ENCODE measurements at places on chromosomes 1 and 21. TPM values are rescaled to one million over a fixed set of nuclear protein-coding genes. Genes with fewer than 3 reads are reported as not detected.
A peak's percentile ranks its signal among the peaks of the same experiment; 100 is the strongest.

GRCh38 chr1:23217421-23218115, at the start of gene HTR1D:
TSS of gene HTR1D (minus strand) at chr1:23217502. CDS start at chr1:23194219, 23,283 bp downstream.
- H3K27me3 ChIP-seq = peaks cover 78% of the 10 kb centered on the region
- peaks cover 14% of the 10 kb centered on the region for H3K4me1 ChIP-seq
- peak within 1 kb of the TSS; percentile 33 for H3K4me3 ChIP-seq
- no peak for DNase-seq
- H3K27ac ChIP-seq = no peak within 1 kb of the TSS

GRCh38 chr1:211327346-211327921, 801 bp downstream of the TRAF5 start:
- H3K4me3 ChIP-seq = peak overlapping the region; percentile 90
- no peaks in the 10 kb centered on the region for H3K36me3 ChIP-seq
- DNase-seq = no peak
- no peak overlapping the region for H3K27ac ChIP-seq

DNA sequence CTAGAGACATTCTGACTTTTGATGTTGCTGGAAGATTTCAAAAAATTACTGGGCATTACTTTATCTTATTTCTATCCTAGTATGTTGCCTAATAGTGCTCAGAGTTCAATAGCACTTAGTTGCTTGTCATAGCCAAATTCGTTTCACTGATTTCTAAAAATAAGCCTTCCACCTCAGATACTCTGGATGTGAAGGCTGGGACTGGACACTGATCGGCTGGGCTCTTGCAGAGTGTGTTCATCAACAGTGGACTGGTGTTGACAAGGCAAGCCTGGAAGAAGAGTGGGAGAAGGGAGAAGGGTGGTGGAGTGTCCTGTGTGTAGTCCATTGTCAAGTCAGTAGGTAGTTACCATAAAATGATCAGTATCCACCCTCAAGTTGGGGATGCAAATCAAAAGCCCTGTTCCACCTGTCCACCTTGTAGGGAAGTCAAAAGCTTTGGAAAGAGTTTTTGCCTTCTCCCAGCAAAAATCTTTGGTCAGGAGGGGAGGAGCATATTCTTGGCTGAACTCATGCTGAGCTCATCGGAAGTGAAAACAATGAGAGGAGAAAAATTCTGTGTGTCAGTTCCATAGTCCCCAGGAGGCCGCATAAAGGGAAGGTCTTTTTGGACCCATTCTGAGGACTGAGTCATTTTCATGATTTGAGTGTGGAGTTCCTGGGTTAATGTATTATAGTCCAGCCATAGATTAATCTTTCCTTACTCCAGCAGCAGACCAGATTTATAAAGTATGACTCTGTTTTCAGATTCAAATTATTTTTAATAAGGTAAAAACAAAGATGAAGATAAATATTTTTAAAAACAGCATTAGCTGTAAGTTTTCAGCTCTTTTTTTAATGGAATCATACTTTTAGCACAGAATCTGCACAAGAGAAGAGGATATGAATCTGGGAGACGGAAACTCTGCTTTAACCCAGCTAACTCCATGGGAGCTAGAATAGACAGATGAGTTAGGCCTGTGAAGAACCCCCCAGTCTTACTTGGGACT, 99.5 kb upstream of the BMP8A start:
- H3K4me3 ChIP-seq = no peak overlapping the region
- peaks cover 40% of the 10 kb centered on the region for H3K4me1 ChIP-seq
- DNase-seq = no peak
- H3K27ac ChIP-seq = peak overlapping the region; percentile 79
- peaks cover 5% of the 10 kb centered on the region for H3K36me3 ChIP-seq

DNA sequence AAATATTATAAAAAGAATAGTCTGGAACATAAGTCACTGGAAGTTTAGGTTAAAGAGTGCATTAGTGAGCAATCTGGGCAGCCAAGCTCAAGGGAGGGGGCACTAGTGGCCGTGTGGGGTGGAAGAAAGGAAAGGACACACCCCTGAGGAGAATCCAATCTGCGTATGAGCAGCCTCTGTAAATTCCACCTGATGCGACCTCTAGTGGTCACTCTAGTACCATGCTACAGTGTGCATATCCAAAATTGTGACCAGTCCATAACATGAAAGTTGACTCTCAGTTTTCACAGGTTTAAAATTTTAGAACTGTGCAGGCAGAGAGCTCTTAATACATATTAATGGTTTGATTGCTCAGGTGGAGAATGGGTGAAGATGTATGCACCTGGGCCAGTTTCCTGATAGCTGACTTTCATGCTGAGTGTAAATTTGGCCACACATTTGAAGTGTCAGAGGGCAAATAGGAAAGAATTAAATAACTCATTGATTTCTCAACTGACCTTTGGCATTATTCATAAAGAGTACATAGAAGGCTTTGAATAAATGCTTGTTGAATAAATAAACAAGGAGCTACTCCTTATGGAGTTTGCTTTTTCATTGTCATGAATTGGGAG, 105.9 kb upstream of the C21orf91 start:
- H3K4me1 ChIP-seq = peaks cover 3% of the 10 kb centered on the region
- no peaks in the 10 kb centered on the region for H3K27me3 ChIP-seq
- no peaks in the 10 kb centered on the region for H3K36me3 ChIP-seq
- H3K4me3 ChIP-seq = no peak overlapping the region

- no peaks in the 10 kb centered on the region for H3K36me3 ChIP-seq
- peaks cover 59% of the 10 kb centered on the region for H3K4me1 ChIP-seq
- H3K27me3 ChIP-seq = no peaks in the 10 kb centered on the region
- no peak for DNase-seq
- no peak overlapping the region for H3K27ac ChIP-seq
- H3K4me3 ChIP-seq = no peak overlapping the region
These were observed 215.9 kb downstream of the TOMM20 start for GRCh38 chr1:234912548-234913277.

DNA sequence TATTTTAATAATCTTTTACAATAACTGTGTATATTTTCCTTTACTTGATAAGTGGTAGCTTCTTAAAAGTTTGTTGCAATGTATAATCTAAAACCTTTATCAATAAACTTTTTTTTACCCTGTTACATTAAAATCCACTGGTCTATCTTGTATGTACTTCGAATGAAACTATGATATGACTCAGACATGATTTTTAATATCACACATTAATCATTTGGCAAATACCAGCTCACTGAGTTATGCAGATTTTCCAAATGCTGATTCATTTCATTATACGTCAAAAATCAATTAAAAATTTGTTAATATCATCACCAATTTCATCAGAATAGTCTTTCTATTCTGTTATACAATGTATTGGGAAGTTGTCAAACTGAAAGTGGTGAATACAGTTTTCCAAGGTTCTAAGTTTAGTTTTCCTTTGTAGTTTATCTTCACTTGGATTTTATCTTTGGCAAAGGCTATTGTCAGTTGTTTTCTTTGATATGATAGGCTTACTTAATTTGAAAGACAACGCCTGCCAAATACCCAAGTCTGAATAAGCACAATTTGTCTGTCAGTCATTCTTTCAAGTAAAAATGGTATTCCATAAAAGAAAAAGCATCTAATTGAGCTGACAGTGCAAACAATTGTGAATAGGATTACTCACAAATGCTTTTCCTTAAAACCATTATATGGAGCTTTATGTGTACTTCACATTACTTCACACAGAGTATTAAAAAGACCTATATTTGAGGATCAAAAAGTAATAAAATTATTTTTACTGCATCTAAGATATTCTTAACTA, 127.0 kb downstream of the NME7 start:
- no peaks in the 10 kb centered on the region for H3K36me3 ChIP-seq
- no peak overlapping the region for H3K4me3 ChIP-seq
- H3K4me1 ChIP-seq = peaks cover 5% of the 10 kb centered on the region
- no peaks in the 10 kb centered on the region for H3K27me3 ChIP-seq

TCHHL1 gene
- total RNA-seq = not detected

- H3K27me3 ChIP-seq = no peaks in the 10 kb centered on the region
- peaks cover 12% of the 10 kb centered on the region for H3K4me1 ChIP-seq
- H3K27ac ChIP-seq = no peak overlapping the region
- no peak for DNase-seq
- H3K36me3 ChIP-seq = no peaks in the 10 kb centered on the region
- H3K4me3 ChIP-seq = no peak overlapping the region
These were observed 302.3 kb downstream of the BACH1 start for GRCh38 chr21:29601047-29601446.

TBX15 gene
- 3.2 TPM for total RNA-seq

- H3K27me3 ChIP-seq = no peaks in the 10 kb centered on the region
- H3K36me3 ChIP-seq = no peaks in the 10 kb centered on the region
- no peak overlapping the region for H3K27ac ChIP-seq
- H3K4me1 ChIP-seq = peaks cover 4% of the 10 kb centered on the region
- no peak overlapping the region for H3K4me3 ChIP-seq
These were observed 168.5 kb downstream of the PSMG1 start for GRCh38 chr21:39014747-39015146.

DNA sequence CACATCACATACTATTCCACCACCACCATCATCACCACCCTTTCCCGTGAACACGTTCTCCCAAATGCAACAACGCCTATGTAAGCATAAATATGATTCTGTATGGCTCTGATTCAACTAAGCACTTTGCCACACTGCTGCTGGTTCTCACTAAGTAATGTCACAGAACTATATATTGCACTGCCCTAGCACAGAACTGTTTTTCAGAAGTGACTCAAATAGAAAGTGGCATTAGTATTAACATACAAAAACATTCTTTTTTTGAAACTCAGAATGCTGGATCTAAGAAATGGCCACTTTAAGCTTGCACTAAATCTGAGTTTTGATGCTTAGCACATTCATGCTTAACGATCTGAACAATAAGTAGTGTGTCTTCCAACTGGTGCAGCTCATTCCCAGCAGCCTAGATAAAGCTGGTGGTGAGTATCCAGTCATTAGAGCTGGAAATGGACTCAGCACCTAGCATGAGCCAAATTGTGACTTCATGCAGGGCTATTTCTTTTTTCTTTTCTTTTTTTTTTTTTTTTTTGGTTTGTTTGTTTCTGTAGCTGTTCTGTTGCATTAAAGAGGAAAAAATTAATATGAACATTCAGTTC, 46.2 kb upstream of the ZC3H11B start:
- no peak for DNase-seq
- peaks cover 66% of the 10 kb centered on the region for H3K4me1 ChIP-seq
- H3K27me3 ChIP-seq = no peaks in the 10 kb centered on the region
- H3K27ac ChIP-seq = no peak overlapping the region
- no peak overlapping the region for H3K4me3 ChIP-seq

DNA sequence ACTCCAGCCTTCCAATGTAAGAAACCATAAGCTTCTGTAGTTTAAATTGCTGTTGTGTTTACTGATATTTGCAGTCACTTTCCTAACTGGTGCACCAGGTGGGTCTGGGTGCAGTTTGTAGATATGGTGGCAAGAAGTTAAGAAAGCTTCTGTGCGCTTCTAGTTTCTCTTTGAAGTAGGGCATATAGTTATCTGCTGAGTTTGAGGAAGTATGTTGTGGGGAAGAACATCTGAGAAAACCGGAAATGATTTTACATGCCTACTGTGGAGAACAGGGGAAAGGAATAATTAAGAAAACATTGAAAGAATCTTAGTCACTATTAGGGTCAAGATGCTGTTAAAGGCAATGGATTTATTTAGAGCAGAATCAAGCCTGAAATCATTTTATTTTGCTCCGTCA, 14.9 kb upstream of the SLC44A5 start:
- H3K4me1 ChIP-seq = peaks cover 14% of the 10 kb centered on the region
- H3K27ac ChIP-seq = no peak overlapping the region
- no peak overlapping the region for H3K4me3 ChIP-seq
- peaks cover under 1% of the 10 kb centered on the region for H3K36me3 ChIP-seq

GRCh38 chr1:84759756-84760155, 69.5 kb upstream of the SSX2IP start:
- no peak for DNase-seq
- peaks cover 12% of the 10 kb centered on the region for H3K4me1 ChIP-seq
- no peaks in the 10 kb centered on the region for H3K36me3 ChIP-seq
- no peak overlapping the region for H3K4me3 ChIP-seq
- peaks cover 11% of the 10 kb centered on the region for H3K27me3 ChIP-seq

TRIM67 gene
- 1.6 TPM for total RNA-seq

DNA sequence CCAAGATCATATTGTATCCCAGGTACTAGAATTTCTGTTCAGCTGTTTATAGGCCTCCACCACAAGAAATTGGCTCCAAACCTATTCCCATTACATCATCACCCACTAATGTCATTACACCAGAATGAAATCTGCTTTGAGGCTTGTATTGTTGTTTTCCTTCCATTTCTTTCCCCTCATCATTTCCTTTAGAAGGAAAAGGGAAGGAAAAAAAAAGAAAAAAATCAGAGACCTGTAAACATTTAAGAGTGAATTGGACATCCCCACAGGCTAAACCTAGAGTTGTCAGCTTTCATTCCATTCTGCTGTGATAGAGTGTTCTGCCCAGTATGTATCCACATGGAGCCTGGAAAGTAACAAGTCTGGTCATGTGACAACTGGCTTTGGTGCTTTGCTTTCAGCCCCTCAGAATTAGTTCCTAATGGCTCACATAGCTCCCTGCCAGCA, 44.6 kb downstream of the NFYC start:
- peaks cover 6% of the 10 kb centered on the region for H3K36me3 ChIP-seq
- no peak for DNase-seq
- no peak overlapping the region for H3K4me3 ChIP-seq
- H3K27ac ChIP-seq = no peak overlapping the region
- H3K4me1 ChIP-seq = peaks cover 17% of the 10 kb centered on the region
- no peaks in the 10 kb centered on the region for H3K27me3 ChIP-seq

GRCh38 chr1:53541761-53542550, 82.8 kb downstream of the DMRTB1 start:
- DNase-seq = no peak
- no peak overlapping the region for H3K4me3 ChIP-seq
- no peak overlapping the region for H3K27ac ChIP-seq
- no peaks in the 10 kb centered on the region for H3K27me3 ChIP-seq

DNA sequence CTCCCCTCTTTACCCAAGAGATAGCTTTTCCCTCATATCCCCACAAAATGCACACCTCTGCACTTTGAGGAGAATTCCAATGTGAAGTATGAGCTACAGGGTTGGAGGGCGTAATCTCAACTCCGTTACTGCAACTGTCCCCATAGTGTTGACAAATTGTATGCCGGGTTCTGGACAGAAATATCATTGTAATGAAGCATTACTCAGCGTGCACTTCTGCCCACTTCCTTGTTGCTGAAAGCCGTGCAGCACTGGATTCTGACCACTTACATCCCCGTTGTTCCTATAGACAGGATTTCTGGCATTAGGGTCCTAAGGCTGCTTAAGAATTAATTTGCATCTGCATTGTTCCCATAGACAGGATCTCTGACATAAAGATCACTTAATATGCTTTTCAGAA, 205.6 kb downstream of the RHOU start:
- DNase-seq = no peak
- no peak overlapping the region for H3K27ac ChIP-seq
- no peaks in the 10 kb centered on the region for H3K36me3 ChIP-seq
- no peaks in the 10 kb centered on the region for H3K27me3 ChIP-seq
- H3K4me3 ChIP-seq = no peak overlapping the region
